ENCODE measurements at places on chromosomes 5 and 9. TPM values are rescaled to one million over a fixed set of nuclear protein-coding genes. Genes with fewer than 3 reads are reported as not detected.

DNA sequence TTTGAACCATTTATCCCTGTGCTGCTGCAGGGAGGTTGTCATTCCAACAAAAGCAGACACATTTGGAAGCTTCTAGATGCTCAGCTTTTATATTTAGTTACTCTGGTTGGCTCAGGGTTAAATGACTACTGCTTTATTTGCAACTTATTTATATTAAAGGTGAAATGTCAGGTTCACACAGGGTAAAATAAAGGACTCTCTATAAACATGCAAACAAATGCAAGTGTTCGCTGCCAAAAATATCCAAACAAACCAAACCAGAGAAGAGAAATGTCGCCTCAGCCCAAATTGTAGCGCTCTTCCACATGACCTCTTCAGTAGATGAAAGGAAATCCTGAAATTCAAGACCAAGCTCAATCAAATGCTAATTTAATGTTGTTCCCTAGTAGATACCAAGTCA lies 57.0 kb upstream of the LIFR start:
- H3K27ac ChIP-seq = no peak overlapping the region
- no peaks in the 10 kb centered on the region for H3K36me3 ChIP-seq
- H3K4me1 ChIP-seq = no peaks in the 10 kb centered on the region
- peaks cover 12% of the 10 kb centered on the region for H3K27me3 ChIP-seq
- H3K4me3 ChIP-seq = no peak overlapping the region

- no peaks in the 10 kb centered on the region for H3K36me3 ChIP-seq
- no peaks in the 10 kb centered on the region for H3K4me1 ChIP-seq
- DNase-seq = no peak
- H3K4me3 ChIP-seq = no peak overlapping the region
- no peaks in the 10 kb centered on the region for H3K27me3 ChIP-seq
- no peak overlapping the region for H3K27ac ChIP-seq
Measured at GRCh38 chr9:94920420-94921091, 194.1 kb downstream of the AOPEP start.

GRCh38 chr5:122933956-122934355 lies 88.5 kb downstream of the SNX24 start:
- no peak overlapping the region for H3K4me3 ChIP-seq
- DNase-seq = no peak
- no peaks in the 10 kb centered on the region for H3K27me3 ChIP-seq
- H3K27ac ChIP-seq = no peak overlapping the region

GRCh38 chr9:99210572-99210971 lies 11.2 kb downstream of the ALG2 start:
- H3K4me1 ChIP-seq = peaks cover 3% of the 10 kb centered on the region
- peaks cover 3% of the 10 kb centered on the region for H3K27me3 ChIP-seq
- H3K36me3 ChIP-seq = peaks cover 14% of the 10 kb centered on the region
- DNase-seq = no peak
- no peak overlapping the region for H3K27ac ChIP-seq
- H3K4me3 ChIP-seq = no peak overlapping the region

- no peak overlapping the region for H3K27ac ChIP-seq
- peaks cover 6% of the 10 kb centered on the region for H3K4me1 ChIP-seq
- DNase-seq = no peak
- H3K36me3 ChIP-seq = no peaks in the 10 kb centered on the region
- H3K27me3 ChIP-seq = peaks cover 3% of the 10 kb centered on the region
- no peak overlapping the region for H3K4me3 ChIP-seq
Measured at GRCh38 chr5:55551904-55552303, 17.1 kb upstream of the PLPP1 start.

DNA sequence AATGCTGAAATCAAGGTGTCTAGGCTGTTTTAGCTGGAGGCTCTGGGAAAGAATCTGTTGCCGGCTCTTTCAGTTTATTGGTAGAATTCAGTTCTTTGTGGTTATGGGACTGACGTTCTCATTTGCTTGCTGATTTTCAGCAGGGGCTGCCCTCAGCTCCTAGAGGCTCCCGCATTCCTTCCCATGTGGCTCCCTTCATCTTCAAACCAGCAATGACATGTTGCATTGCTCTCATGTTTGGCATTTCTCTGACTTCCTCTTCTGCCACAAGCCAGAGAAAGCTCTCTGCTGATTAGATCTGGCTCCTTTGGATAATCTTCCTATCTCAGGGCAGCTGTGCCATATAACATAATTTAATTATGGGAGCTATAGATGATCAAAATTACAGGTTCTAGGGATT lies 360.3 kb downstream of the LRRC70 start:
- no peak for DNase-seq
- no peaks in the 10 kb centered on the region for H3K36me3 ChIP-seq
- H3K4me1 ChIP-seq = no peaks in the 10 kb centered on the region
- H3K4me3 ChIP-seq = no peak overlapping the region
- H3K27me3 ChIP-seq = no peaks in the 10 kb centered on the region

- H3K36me3 ChIP-seq = no peaks in the 10 kb centered on the region
- H3K4me3 ChIP-seq = no peak overlapping the region
- H3K27me3 ChIP-seq = no peaks in the 10 kb centered on the region
- no peak overlapping the region for H3K27ac ChIP-seq
Measured at GRCh38 chr5:144585681-144586080, 415.0 kb downstream of the KCTD16 start.

DNA sequence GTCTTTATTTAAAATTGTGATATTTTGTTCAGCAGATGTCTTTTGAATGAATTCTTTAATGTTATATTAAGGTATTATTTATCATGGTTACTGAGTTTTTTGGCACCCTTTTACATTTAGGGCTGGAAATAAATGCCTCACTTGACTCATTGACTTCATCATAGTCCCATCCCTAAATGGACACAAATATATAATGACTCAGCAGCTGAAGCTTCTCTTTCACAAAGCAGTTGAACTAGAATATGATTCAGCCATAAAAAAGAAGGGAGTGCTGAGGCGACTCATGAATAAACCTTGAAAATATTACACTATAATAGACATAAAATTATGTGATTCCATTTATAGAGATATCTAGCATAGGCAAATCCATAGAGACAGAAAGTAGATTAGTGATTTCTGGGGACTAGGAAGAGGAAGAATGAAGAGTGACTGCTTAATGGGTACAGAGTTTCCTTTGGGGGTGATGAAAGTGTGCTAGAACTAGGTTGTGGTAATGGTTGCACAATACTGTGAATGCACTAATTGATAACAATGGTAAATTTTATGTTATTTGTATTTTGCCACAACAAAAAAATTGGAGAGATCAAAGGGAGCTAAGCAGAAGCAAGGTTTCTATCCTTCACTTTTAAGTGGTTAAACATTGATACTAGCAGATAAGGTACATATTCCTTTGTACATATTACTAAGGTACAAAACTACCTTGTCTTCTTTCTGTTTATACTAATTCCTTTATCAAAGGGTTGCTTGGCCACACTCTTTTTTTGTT lies 449.6 kb downstream of the NTRK2 start:
- no peaks in the 10 kb centered on the region for H3K36me3 ChIP-seq
- H3K4me3 ChIP-seq = no peak overlapping the region
- H3K4me1 ChIP-seq = no peaks in the 10 kb centered on the region
- no peak overlapping the region for H3K27ac ChIP-seq
- DNase-seq = no peak

DNA sequence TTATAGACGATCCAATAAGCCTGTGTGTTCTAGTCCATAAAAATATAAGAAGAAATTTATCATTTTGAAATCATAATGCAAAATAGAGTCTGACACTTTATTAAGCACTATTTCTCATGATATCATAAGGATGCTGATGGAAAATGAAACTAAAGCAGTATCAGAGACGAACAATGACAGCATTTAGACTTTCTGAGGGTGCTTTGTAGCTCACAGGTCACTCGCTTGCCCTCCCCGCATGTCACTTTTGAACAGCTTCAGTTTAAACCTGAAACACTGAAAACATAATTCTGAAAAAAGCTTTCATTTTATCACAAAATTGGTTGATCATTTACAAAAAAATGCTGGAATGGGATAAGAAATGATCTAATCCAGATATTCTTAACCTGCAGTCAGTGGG lies 247.1 kb downstream of the EBF1 start:
- no peak overlapping the region for H3K27ac ChIP-seq
- H3K36me3 ChIP-seq = no peaks in the 10 kb centered on the region
- no peak for DNase-seq
- no peak overlapping the region for H3K4me3 ChIP-seq

- peaks cover 87% of the 10 kb centered on the region for H3K27me3 ChIP-seq
- no peaks in the 10 kb centered on the region for H3K36me3 ChIP-seq
- no peak for DNase-seq
- H3K4me1 ChIP-seq = peaks cover 29% of the 10 kb centered on the region
- H3K4me3 ChIP-seq = no peak overlapping the region
Measured at GRCh38 chr5:55222092-55222984, 4.8 kb downstream of the MCIDAS start.

DNA sequence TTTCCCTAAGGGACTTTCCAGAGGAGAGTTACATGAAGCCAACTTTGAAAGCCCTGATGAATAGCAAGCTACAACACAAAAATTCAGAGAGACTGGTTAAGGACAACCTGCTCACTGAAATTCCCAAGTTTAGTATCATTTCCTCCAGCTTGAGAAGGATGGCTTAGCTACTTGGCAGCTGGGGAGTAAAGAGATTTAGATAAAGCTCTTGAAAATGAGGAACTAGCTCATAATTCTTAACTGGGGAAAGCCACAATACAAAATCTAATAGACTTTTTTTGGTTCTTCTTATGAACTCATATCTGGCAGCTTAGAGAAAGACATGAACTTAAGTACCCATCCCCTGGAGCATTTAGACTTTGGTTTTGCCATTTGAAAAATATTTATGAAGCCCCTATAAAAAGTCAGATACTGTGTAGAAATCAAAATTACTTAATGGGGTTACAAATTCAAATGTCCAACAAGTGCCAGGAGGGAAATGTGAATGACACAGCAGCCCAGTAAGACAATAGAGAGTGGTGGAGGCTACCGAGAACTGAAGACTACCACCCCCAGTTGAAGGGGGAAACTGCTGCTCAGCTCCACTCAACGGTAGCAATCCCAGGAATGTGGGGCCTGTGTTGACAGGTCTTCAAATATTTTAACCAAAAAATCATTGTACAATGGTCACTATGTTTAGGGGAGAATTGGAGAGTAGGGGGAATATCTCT lies 79.4 kb upstream of the ADRB2 start:
- no peak for DNase-seq
- no peaks in the 10 kb centered on the region for H3K36me3 ChIP-seq
- H3K27me3 ChIP-seq = no peaks in the 10 kb centered on the region
- H3K27ac ChIP-seq = no peak overlapping the region
- no peak overlapping the region for H3K4me3 ChIP-seq

DNA sequence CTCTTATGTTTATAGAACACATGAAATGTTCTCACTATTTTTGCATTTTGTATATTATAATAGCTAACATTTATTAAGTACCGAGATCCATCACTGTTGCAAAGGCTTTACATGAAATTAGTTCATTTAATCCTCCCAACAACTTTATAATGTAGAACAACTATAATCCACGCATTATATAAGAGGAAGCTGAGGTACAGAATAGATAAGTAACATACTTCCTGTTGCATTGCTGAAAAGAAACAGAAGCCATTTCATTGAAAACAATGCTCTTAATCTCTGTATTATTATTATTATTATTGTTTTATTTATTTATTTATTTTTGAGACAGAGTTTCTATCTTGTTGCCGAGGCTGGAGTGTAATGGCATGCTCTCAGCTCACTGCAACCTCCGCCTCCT lies 7.9 kb upstream of the INSYN2B start:
- no peak overlapping the region for H3K27ac ChIP-seq
- peaks cover 23% of the 10 kb centered on the region for H3K36me3 ChIP-seq
- H3K4me3 ChIP-seq = no peak overlapping the region
- no peaks in the 10 kb centered on the region for H3K4me1 ChIP-seq
- no peak for DNase-seq
- H3K27me3 ChIP-seq = no peaks in the 10 kb centered on the region

GRCh38 chr5:170217831-170218230 lies 15.0 kb upstream of the C5orf58 start:
- no peak overlapping the region for H3K4me3 ChIP-seq
- no peak overlapping the region for H3K27ac ChIP-seq
- peaks cover 4% of the 10 kb centered on the region for H3K27me3 ChIP-seq

DNA sequence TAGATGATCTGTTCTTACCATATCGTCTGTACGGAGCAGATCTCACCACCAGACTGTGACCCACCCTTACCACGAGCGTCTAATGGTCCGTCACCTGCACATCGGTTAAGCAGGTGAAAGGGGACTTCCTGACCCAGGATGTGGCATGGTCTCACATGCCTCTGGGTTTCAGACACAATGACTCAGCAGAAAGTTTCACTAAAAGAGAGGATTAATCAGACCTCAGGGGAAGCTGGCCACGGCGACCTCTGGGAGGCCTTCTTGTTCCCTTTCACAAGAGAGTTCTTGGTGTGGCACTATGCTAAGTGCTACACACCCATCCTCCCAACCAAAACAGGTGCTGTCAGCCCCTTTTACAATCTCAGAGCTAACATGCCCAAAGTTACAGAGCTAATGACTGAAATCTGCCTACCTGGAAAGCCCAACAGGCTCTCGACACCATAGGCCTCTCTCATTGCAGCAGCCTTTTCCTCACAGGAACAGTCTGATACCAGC lies 41.6 kb downstream of the ADAMTS12 start:
- peak overlapping the region; percentile 50 for H3K27ac ChIP-seq
- peak; percentile 54 for DNase-seq
- H3K36me3 ChIP-seq = no peaks in the 10 kb centered on the region
- no peak overlapping the region for H3K4me3 ChIP-seq
- peaks cover 10% of the 10 kb centered on the region for H3K4me1 ChIP-seq

DNA sequence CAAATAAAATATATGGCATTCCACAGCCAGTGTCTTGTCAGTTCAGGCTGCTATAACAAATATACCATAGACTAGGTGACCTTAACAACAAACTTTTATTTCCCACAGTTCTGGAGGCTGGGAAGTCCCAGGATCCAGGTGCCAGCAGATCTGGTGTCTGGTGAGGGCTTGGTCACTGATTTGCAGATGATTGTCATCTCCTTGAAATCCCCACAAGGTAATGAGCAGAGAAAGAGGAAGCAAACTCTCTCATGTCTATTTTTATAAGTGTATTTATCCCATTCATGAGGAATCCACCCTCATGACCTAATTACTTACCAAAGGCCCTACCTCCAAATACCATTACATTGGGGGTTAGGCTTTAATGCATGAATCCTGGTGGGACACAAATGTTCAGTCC lies 663.2 kb downstream of the TLR4 start:
- H3K4me3 ChIP-seq = no peak overlapping the region
- H3K4me1 ChIP-seq = no peaks in the 10 kb centered on the region
- no peaks in the 10 kb centered on the region for H3K36me3 ChIP-seq
- H3K27me3 ChIP-seq = no peaks in the 10 kb centered on the region
- no peak overlapping the region for H3K27ac ChIP-seq
- DNase-seq = no peak

Gene TXNDC8
- not detected for total RNA-seq

Gene PTCD2
- 14.9 TPM for total RNA-seq

Gene SLU7
- total RNA-seq = 42.2 TPM

Gene PCDHGB4
- not detected for total RNA-seq

Gene CSF1R
- total RNA-seq = not detected

Gene NEUROG1
- total RNA-seq = not detected

Gene LHX3
- not detected for total RNA-seq

Gene SPRY4
- total RNA-seq = 1.4 TPM

Gene NUTM2G
- not detected for total RNA-seq

All from activated naive CD8-positive, alpha-beta T cell treated with anti-CD3 and anti-CD28 coated beads for 36 hours (primary cell).